ENCODE measurements at places on chromosomes 16 and 17.

DNA sequence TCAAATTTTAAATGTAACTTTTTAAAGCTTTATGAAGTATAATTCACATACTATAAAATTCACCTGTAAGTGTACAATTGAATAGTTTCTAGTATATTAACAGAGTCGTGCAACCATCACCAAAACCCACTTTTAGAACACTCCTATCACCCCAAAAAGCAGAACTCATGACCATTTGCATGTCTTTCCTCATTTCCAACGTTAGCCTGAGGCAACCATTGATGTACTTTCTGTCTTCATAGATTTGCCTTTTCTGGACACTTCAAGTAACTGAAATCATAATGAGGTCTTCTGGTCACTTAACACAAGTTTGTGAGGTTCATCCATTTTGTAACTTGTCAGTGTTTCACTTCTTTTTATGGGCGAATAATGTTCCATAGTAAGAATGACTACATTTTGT, 33.2 kb downstream of the METTL16 start:
- no peak for DNase-seq

GRCh38 chr17:81305051-81305630, 10.0 kb upstream of the SLC38A10 start:
- no peak for DNase-seq

- no peak for DNase-seq
These were observed 13.4 kb upstream of the ZFPM1 start for GRCh38 chr16:88439706-88440105.

- DNase-seq = no peak
These were observed 42.1 kb downstream of the SYNRG start for GRCh38 chr17:37567137-37567536.

GRCh38 chr17:77320485-77321256, 179.9 kb downstream of the SEC14L1 start:
- no peak for DNase-seq

DNA sequence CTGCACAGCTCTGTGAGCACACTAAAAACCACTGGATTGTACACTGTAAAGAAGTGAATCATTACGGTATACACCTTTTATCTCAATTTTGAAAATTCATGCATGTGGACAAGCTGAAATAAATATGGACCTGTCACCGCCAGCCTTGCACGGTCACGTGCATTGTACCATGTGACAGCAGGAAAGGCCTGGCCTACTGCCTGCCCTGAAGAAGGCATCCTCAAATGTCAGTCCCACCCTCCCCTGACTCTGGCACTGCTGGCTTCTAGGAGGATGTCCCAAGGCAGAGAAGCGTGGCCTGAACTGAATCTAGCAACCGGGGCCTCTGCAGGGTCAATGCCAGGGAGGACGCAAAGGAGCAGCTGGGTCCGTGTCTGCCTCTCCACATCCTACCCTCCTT, 34.6 kb downstream of the SLC38A8 start:
- no peak for DNase-seq

DNA sequence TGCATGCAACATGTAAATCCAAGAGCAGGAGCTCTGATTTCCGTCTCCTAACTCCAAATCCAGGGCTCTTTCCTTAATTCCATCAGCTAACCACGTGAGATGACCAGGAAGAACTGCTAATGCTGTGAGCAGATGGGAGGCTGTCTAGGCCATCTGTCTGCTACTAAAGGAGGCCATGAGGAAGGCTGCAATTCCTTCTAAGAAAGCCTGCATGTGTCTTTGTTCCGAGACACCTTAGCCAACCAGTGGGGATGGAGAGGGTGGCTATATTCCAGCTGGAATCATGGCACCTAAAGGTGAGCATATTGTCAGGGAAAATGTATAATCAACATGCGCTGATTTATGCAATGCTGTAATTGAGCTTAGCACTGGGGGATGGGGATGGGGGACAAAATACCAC, 267.2 kb upstream of the CDH5 start:
- DNase-seq = no peak

- no peak for DNase-seq
These were observed 16.0 kb downstream of the SLC38A8 start for GRCh38 chr16:84026606-84027005.

- DNase-seq = no peak
These were observed 52.6 kb downstream of the RAB11FIP4 start for GRCh38 chr17:31444026-31444425.

DNA sequence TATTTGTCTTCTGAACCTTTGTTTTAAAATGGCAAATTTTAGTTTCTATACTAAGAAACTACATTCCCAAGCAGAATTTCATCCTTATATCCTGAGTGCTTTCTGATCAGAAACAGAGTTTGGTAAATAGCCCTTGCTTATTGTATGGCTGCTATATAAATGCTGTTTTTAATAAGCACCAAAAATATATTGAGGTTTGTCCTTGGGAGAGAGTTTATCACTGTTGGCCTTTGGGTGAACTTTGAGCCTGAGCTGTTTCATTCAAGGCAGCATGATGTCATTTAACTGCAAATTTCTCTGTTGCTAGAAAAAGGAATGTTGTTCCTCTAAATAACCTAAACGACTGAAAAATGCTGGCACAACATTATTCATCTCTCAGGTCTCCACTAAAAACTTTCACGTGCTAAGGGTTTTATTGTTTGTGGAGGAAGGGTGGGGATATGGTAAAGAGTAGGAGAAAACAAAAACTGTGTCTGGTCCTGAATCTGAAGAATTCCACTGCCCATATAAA, 334.3 kb upstream of the TBX2 start:
- no peak for DNase-seq

GRCh38 chr17:7502987-7503386, 18.8 kb downstream of the POLR2A start:
- no peak for DNase-seq

- DNase-seq = no peak
These were observed 54.8 kb downstream of the KANSL1 start for GRCh38 chr17:46138473-46138872.

DNA sequence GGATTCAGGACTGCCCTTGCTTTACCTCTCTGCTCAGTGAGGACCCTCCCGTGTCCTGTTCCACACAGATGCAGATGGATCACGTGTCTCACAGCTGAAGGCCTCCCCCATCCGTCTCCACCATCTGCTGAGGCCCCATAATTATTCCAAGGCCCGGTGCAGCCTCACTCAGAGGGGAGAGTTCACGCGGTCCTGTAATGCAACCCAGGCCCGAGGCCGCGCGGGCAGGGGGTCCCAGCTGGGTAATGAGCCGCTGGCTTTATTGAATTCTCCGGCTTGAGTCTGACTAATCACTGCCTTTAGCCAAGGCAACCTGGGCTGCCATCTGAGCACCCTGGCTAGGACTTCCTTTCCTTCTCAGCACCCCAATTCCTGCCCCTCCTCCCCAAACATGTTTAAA, 4.4 kb upstream of the WFIKKN2 start:
- no peak for DNase-seq

DNA sequence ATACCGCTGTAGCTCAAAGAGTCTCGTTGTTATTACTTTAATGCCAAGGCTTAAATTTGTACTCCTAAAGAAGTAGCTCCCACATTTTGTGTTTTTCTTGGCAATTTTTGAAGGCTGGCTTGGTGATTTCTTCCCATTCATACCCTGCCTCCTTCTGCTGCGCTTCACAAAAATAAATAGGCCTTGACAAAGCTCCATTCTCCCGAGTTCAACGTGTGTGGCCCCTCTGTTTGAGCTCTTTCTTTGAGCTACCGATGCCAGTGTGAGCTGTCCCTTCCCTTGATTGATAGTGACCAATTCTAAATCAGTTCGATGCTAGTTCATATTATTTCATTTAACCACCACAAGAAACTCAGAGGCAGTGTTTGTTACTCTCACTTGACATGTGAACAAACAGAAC, 96.8 kb downstream of the MAP2K6 start:
- DNase-seq = no peak

GRCh38 chr17:41386227-41386626, 4.1 kb upstream of the KRT34 start:
- no peak for DNase-seq

GRCh38 chr17:57751348-57751971, 6.4 kb upstream of the CCDC182 start:
- no peak for DNase-seq

GRCh38 chr17:61862105-61862574, 1.2 kb downstream of the BRIP1 start:
- DNase-seq = no peak

- no peak for DNase-seq
These were observed 146.8 kb downstream of the ZFHX3 start for GRCh38 chr16:72901000-72901627.

- no peak for DNase-seq
These were observed 394 bp upstream of the NME4 start for GRCh38 chr16:396605-397004.

DNA sequence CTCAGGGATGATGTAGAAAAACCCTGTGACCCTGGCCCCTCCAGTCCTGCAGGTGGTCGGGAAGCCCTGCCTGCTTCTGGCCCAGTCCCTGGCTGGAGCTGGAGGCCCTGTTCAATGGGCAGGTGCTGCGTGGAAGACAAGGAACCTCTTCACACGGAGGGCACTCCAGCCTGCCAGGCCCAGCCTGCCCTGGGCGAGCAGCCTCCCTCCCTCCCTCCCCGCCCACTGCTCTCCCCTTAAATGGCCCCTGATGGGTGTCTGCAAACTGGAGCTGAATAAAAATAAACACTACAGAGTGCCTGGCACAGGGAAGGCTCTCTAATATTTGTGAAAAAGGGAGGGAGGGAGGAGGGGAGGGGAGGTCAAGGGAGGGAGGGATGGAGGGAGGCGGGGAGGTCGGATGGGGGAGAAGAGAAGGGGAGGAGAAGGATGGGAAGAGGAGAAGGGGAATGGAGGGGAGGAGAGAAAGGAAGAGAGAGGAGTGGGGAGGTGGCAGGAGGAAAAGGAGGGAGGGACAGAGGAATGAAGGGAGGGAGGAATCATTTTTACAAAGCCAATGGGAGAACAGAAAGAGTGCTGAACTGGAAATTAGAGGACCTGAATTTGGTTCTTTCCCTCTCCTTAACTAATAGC, 222.8 kb upstream of the TNRC6C start:
- DNase-seq = no peak

GRCh38 chr16:17460890-17461289, 9.9 kb downstream of the XYLT1 start:
- no peak for DNase-seq

GRCh38 chr17:31494259-31495021, 103.0 kb downstream of the RAB11FIP4 start:
- DNase-seq = peak; percentile 91
